ENCODE measurements at places on chromosomes 12 and 14. TPM values are rescaled to one million over a fixed set of nuclear protein-coding genes. Genes with fewer than 3 reads are reported as not detected.

The COQ5 gene
- 38.5 TPM for total RNA-seq

The REP15 gene
- total RNA-seq, result 0.99 TPM

The AKAP5 gene
- 0.17 TPM for total RNA-seq

The GAS2L3 gene
- total RNA-seq, result 33.4 TPM

The C12orf42 gene
- not detected for total RNA-seq

The SYCP3 gene
- total RNA-seq, result 0.26 TPM

The RFX4 gene
- total RNA-seq, result not detected

The ANKRD33 gene
- under 0.01 TPM for total RNA-seq

The ARHGAP5 gene
- total RNA-seq, result 68.4 TPM

The IL31 gene
- not detected for total RNA-seq

The PPFIA2 gene
- 2.1 TPM for total RNA-seq

The CPNE6 gene
- total RNA-seq, result not detected

The DNAH10 gene
- 0.33 TPM for total RNA-seq

The WIF1 gene
- not detected for total RNA-seq

The CD4 gene
- 14.4 TPM for total RNA-seq

The PCED1B gene
- 0.33 TPM for total RNA-seq

The HOXC9 gene
- 0.26 TPM for total RNA-seq

The TEP1 gene
- 15.2 TPM for total RNA-seq

The DAO gene
- not detected for total RNA-seq

The CLIP1 gene
- total RNA-seq, result 106 TPM

The KRT80 gene
- total RNA-seq, result 0.17 TPM

The KRT72 gene
- not detected for total RNA-seq

The EEA1 gene
- total RNA-seq, result 38.0 TPM

The SRGAP1 gene
- 17.5 TPM for total RNA-seq

The KRT3 gene
- total RNA-seq, result not detected

The COCH gene
- total RNA-seq, result 0.51 TPM

The ASB2 gene
- total RNA-seq, result 0.99 TPM

The GPR68 gene
- 0.26 TPM for total RNA-seq

The CLEC2A gene
- not detected for total RNA-seq

The PPP1R1A gene
- not detected for total RNA-seq

The CAPZA3 gene
- total RNA-seq, result not detected

The CCDC175 gene
- not detected for total RNA-seq

The PPP1CC gene
- total RNA-seq, result 98.9 TPM

The RIC8B gene
- 10.8 TPM for total RNA-seq

The KRT75 gene
- not detected for total RNA-seq

The CLEC2B gene
- 15.7 TPM for total RNA-seq

The TROAP gene
- total RNA-seq, result 0.51 TPM

The ACVRL1 gene
- total RNA-seq, result 20.8 TPM

The CEBPE gene
- not detected for total RNA-seq

The SLC25A21 gene
- total RNA-seq, result 0.50 TPM

The KRT8 gene
- 1.5 TPM for total RNA-seq

The FGF23 gene
- total RNA-seq, result not detected

The PRORP gene
- total RNA-seq, result 12.1 TPM

The IKZF4 gene
- total RNA-seq, result 2.0 TPM

The FAM181A gene
- not detected for total RNA-seq

The SLC25A47 gene
- under 0.01 TPM for total RNA-seq

The ERP27 gene
- not detected for total RNA-seq

The AHNAK2 gene
- 106 TPM for total RNA-seq

The AGAP2 gene
- total RNA-seq, result under 0.01 TPM

The FSCB gene
- not detected for total RNA-seq

The SMIM41 gene
- total RNA-seq, result 2.0 TPM

The DERA gene
- 48.2 TPM for total RNA-seq

The LRTM2 gene
- not detected for total RNA-seq

The ANKS1B gene
- total RNA-seq, result 0.51 TPM

The FAM186B gene
- total RNA-seq, result 0.51 TPM

The BCL7A gene
- 4.9 TPM for total RNA-seq
